ENCODE measurements at places on chromosomes 16 and 17.

DNA sequence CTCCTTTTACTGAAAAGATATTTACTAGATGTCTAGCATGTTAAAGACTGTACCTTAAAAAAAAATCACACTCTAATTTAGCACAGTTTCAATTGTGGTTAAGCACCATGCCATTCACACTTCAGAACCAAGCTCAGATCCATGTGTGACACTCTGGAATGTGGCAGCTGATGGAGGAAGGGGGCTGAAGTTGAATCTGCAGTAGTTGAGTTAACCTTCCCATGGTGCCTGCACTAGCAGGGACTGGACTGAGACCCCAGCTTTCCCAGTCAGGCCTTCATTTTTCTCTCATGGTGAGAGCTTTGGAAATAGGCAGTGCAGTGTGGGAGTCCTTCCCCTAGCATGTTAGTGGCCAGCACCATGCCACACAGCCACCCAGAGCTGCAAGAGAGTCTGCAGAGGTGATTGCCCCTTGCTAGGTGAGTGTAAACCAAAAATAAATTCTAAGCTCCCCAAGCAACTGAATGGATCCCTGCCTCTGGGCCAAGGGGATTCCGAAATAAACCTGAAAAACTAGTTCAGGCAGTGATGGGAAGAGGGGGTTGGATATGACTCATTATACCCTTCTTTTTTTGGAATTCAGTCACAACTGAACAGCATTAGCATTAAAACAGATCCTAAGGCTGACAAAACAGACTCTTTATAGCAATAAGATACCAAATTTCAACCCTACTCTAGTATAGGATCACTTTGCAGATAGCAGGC is 208.5 kb downstream of the WWOX start:
- no peak for DNase-seq

GRCh38 chr16:588639-588888 is 1.3 kb upstream of the RAB40C start:
- DNase-seq, result peak; percentile 62

- no peak for DNase-seq
These were observed 95.4 kb upstream of the TOB1 start for GRCh38 chr17:50961282-50962220.

DNA sequence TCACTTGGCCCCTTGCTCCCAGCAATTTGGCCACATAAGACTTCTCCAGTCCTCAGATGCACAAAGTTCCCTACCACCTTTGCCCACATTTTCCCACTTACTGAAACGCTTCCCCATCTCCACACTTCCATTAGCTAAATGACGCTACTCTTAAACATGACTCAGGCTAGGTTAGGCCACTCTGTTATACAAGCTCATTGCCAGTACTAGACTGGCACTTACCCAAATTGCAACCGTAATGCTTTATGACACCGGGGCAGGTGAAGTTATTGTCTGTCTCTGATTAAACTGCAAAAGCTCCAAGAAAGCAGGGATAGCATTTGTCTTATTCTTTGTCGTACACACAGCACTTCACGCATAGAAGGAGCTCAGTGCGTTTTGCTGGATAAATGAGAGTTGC is 29.2 kb downstream of the ASPA start:
- no peak for DNase-seq

DNA sequence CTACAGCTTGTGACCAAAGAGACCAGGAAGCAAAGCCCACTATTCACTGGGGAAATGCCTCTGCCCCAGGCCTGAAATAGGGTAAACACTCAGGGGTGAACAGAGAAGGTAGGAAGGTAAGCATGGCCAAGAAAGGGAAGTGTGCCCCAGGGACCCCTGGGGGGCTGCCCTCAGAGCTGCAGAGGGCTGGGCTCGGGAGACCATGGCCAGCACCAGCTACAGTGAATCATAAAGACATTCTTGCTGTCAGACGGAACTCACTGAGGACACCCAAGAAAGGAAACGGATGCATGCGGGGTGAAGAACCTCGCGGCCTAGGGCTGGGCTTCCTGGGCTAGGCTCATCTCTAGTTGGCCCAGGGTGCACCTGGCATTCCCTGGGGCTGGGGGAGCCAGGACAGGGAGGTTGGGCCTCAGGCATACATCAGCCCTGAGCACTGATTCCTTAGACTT is 9.6 kb downstream of the HIC1 start:
- DNase-seq, result no peak

DNA sequence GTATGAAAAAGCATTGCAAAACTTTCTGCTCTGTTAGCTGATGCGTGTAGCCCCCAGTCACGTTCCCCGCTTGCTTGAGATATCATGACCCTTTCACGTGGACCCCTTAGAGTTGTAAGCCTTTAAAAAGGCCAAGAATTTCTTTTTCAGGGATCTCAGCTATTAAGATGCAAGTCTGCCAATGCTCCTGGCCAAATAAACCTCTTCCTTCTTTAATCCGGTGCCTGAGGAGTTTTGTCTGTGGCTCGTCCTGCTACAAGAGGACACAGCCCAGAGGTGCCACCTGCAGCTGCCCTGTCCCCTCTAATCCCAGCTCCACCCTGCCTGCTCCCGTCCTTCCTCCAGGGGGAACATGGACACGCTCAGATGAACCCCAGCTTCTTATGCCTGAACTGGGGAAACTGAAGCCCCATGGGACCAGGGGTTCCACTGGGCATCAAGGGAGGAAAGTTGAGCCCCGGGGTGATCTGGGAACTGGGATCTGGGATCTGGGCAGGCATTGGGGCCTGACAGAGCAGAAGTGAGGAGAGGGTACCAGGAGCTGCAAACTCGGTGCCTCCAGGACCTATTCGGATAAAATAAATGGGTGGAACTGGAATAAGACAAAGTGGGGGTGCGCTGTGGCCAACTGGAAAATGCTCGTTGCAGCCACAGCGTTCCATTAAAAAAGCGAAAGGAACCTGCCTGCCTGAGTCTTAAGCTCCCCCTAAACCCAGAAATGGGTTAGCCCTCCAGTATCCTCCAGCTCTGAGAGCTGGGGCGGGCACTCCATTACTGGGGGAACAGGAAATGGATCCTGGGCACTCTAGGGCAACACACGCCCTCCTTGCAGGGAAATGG is 19.7 kb downstream of the QPRT start:
- no peak for DNase-seq

- no peak for DNase-seq
These were observed 214.7 kb downstream of the RPTOR start for GRCh38 chr17:80759377-80759673.

All from AG10803 (cell line).